ENCODE measurements at places on chromosomes 13 and 19. TPM values are rescaled to one million over a fixed set of nuclear protein-coding genes. Genes with fewer than 3 reads are reported as not detected.

Gene CGB1
- total RNA-seq, result not detected

Gene KCNC3
- 0.39 TPM for total RNA-seq

Gene ZNF208
- 0.18 TPM for total RNA-seq

Gene LILRA2
- total RNA-seq, result not detected

Gene ATCAY
- not detected for total RNA-seq

Gene TMPRSS9
- not detected for total RNA-seq

Gene C19orf18
- 0.42 TPM for total RNA-seq

Data from activated CD8-positive, alpha-beta T cell treated with anti-CD3 and anti-CD28 coated beads, Interleukin-2, amount 10 ng/mL, durations not matched to agents 7 days and 5 days (primary cell).